ENCODE measurements at places on chromosomes 16 and 17. TPM values are rescaled to one million over a fixed set of nuclear protein-coding genes. Genes with fewer than 3 reads are reported as not detected.

Gene MPP3
- 14.1 TPM for polyA plus RNA-seq

Gene MLYCD
- 2.7 TPM for polyA plus RNA-seq

Gene MGAT5B
- 13.8 TPM for polyA plus RNA-seq

Gene TNFRSF13B
- not detected for polyA plus RNA-seq

Gene PPY
- not detected for polyA plus RNA-seq

Gene FAM20A
- polyA plus RNA-seq: not detected

Gene IRX5
- polyA plus RNA-seq: 1.4 TPM

Gene HYDIN
- polyA plus RNA-seq: 0.42 TPM

Gene KRT15
- polyA plus RNA-seq: 16.9 TPM

Gene SPN
- 0.10 TPM for polyA plus RNA-seq

Gene DNAH9
- polyA plus RNA-seq: not detected

Gene SETD6
- 22.2 TPM for polyA plus RNA-seq

Gene LGALS3BP
- polyA plus RNA-seq: 272 TPM

Gene MRC2
- polyA plus RNA-seq: 213 TPM

Gene KRT33B
- polyA plus RNA-seq: not detected

Gene NXPH3
- polyA plus RNA-seq: 0.31 TPM

Gene FZD2
- 35.1 TPM for polyA plus RNA-seq

Gene PIGS
- polyA plus RNA-seq: 78.5 TPM

Data from SK-N-SH (cell line).